Memory B cell (primary cell): ENCODE measurements at places on chromosomes 2 and 18.

- no peak for DNase-seq
These were observed 50.3 kb downstream of the RABL2A start for GRCh38 chr2:113677330-113677729.

DNA sequence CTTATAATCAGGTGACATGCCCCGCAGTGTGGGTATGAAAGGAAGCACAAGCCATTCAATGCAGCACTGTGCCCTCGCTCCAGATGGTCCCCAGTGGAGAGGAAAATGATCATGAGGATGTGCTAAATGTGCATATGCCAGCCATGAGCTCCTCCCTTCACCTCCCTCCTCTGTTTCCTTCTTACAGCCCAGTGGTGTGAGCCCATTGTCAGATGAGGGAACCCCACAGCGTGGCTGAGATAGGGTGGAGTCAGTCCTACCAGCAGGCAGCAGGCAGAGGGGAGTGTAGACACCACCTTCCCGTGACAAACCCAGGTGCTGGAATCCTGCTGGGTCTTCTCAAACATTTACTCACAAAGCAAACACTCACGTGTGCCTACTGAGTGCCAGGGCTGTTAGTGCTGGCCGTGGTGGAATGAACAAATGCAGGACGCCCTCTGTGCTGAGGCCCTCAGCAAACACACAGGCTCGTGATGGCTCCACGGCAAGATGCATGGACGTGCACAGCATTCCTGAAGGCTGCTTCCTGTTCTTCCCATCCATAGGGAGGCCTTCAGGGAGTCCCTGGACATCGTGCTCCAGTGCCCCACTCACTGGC, 181.7 kb upstream of the TPO start:
- DNase-seq = no peak

GRCh38 chr18:24466771-24467170, 6.3 kb downstream of the HRH4 start:
- no peak for DNase-seq

DNA sequence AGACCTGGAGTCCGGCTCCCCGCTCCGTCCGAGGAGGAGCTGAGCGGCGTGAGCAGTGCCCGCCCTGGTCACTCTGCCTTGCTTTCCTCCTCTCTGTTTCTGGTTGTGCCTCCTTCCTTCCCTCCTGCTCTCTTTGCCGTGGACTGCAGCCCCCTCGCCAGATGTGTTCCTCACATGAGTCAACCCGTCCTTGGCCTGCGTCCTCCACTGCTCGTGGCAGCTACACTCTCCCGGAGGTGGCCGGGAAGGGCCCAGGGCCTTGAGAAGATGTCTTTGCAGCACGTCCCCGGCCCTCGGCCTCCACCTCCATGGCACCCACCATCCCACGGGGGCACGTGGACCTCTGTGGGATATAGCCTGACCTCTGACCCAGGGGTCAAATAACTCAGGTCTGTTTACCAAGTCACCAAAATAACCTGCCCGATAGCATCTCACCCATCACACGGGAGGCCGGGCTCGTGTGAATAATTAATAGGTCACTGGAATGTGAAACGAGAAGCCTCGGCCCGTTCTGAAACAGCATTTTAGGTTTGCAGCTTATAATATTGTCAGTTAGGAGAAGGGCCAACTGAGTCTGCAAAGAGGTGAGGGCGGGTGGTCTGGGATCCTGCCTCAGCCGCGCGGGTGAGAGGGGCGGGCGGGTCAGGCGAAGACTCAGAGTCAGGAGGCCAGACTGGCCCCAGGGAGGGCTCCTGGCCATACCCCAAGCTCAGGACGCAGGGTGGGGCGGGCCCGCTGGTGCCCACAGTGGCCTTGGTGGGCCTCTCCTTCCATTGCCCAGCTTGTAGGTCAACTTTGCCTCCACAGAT, 42.6 kb downstream of the NFATC1 start:
- no peak for DNase-seq

GRCh38 chr2:217938036-217938435, 64.8 kb downstream of the TNS1 start:
- DNase-seq = no peak

DNA sequence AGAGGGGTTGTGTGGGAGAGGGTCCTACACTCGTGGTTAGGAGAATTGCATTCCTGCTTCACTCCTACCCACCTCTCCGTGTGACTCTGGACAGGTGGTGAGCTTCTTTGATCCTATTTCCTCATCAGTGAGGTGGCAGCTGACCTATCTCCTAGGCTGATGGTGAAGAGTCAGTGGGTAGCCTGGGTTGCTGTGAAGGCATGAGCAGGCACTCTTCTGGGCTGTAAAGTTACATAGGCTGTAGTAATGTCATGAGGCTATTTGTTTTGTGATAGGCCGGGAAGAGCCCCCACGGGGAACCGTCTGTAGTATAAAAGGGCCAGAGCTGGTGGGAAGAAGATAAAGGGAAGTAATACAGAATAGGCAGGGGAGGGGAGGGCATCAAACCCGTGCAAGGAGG, 83.8 kb downstream of the TMEM247 start:
- no peak for DNase-seq

DNA sequence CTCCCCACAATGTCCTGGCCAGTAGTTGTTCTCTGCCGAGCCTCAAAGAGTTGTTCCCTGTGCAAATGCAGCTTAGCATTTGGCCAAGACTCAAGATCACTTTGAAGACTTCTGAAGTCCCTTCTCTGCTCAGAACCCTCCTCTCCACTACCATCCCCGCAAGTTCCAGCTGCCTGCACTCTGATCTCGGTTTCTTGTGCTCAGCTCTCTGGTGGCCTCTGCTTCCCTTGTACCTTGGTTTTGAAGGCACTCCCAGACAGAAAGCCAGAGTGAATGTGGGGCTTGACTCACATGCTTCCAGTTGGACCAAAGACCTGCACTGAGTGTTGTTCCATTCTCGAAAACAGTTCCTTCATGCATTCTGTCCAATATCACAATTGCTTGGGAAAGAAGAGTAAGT, 28.6 kb downstream of the CRACDL start:
- DNase-seq = no peak

DNA sequence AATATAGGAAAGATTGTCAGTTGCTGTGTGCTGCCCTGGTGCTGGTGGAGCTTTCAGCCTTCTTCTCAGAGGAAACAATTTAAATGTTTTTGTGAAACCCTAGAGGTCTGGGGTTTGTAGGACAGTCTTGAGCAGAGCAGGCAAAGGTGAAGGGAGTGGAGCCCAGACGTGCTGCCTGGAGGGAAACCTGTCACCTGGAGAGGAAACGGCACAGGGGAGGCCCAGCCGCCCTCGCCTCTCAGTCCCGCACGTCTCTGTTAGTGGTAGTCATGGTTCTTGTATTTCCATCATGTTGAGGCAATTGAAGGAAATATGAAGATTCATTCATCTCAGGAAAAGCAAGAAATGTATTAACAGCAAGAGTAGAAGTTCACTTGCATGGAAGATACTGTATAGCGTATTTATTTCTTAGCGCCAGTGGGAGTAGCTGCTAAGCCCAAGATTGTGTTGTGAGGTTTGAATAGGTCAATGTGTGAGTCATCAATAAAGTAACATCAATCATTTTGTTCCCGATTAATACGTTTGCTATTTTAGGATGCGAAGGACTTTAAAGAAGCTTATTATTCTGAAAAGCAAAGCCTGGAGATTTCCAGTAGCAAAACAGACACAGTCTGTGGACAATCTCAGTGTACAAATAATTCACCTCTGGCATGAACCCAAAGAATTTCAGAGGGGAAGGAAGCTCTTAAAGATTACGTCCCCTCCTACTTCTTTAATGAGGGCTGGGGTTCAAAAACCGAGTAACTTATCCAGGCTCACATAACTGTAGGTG, 70.4 kb downstream of the LRRFIP1 start:
- DNase-seq = no peak

DNA sequence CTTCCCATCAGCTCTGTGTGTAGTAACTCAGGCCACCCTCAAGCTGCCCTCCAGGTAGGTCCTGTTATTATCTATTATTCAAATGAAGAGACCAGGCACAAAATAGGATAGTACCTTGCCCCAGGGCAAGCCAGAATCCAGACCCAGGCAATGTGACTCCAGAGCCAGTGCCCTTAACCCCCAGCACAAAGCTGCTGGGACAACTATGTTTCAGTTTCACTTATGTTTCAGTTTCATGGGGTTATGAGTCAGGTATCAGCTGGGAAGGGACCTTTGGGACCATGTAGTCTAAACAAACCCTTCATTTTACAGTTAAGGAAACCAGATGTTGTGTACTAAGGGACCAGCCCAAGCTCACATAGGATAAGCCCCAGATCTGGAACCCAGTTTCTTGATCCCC, 10.0 kb downstream of the HK2 start:
- DNase-seq = no peak

- DNase-seq = no peak
These were observed 75.4 kb upstream of the ST6GAL2 start for GRCh38 chr2:106961328-106961727.

GRCh38 chr2:241857041-241857541, 1.6 kb downstream of the PDCD1 start:
- DNase-seq = no peak

DNA sequence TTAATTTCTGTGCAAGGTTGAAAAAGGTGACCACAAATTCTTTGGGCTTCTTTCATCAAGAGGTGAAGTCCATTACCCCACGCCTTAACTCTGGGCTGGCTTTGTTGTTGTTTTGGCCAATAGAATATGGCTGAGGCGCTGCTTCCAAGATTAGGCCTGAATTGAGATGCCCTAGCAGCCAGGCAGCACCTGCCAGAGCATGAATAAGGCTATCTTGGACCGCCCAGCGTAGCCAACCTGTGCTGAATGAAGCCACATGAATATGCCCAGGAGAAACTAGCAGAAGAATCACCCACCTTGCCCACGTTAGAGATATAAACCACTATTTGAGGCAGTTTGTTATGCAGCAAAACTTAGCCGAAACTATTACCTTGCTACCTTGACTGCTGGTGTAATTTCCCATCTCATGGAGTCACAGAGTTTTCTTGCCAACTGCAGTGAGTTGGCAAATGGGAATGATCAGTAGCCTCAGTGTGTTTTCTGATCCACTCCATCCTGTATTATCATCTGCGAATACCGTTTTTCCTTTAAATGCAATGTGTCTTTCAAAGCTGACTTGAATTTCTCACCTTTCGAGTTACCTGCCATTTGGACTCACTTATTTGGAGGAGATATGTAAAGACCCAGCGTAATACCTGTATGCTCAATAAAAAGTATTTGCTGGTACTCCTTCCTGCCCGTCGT, 679 bp downstream of the TSGA10 start:
- no peak for DNase-seq

DNA sequence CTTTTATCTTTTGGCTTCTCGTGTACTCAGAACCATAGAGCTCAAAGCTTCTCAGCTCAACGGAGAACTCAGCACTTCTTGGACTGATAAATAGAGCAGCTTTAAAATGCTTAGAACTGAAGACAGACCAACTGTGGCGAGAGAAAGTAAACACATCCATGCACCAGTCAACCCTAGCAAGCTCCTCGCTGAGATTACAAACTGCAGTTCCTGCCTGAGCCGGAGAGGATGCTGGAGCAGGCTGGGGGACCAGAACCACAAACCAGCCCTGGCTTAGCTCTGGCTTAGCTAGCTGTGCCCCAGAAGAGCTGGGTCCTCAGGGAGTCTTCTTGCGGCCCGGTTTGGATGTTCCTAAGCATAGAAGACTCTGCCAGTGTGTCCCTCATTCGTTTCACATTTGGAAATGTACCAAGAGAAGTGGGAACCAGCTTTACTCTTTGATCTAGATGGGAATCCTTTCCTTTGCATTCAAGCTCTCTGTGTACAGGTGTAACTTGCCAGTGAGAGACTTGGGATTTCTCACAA, 5.6 kb downstream of the PAX8 start:
- DNase-seq = peak; percentile 23

- no peak for DNase-seq
These were observed 70.7 kb downstream of the MYOM1 start for GRCh38 chr18:3148930-3149535.

DNA sequence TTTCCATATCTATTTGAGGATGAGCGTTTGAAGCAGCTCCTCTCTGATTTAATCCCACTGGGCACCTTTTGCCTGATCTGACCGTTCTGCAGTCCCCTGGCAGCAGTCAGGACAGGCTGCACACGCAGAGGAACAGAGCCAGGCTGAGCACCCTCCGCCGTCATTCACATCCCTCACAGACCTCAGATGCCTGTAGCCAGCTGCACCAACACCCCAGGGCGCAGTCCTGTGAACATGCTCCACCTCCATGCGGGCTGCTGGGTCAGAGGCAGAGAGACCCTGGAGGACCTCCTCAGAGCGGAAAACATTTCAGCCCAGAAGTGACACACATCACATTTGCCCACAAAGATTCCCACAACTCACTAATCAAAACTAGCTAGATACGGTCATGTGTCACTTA, 146.1 kb downstream of the SEPTIN10 start:
- DNase-seq = no peak

DNA sequence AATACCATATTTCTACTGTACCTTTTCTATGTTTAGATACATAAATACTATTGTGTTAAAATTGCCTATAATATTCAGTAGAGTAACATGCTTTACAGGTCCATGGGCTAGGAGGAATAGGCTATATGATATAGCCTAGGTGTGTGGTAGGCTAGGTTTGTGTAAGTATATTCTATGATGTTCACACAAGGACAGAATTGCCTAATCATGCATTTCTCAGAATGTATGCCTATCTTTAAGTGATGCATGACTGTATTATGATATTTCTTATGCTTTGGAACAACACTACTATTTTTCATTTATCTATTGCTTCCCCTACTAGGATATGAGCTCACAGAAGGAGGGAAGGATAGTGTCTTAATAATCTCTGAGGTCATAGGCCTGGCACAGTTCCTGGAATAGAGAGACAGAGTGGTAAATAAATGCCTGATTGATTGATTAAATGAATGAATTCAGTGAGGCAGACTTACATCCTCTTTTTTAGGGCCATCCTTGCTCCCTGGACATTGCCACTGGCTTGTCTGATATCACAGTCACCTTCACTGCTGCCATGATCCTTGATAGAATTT, 121.0 kb downstream of the MYO3B start:
- no peak for DNase-seq

- DNase-seq = no peak
These were observed 151.7 kb downstream of the GBX2 start for GRCh38 chr2:236016496-236016895.

GRCh38 chr2:148876595-148877402, 1.8 kb downstream of the KIF5C start:
- no peak for DNase-seq

DNA sequence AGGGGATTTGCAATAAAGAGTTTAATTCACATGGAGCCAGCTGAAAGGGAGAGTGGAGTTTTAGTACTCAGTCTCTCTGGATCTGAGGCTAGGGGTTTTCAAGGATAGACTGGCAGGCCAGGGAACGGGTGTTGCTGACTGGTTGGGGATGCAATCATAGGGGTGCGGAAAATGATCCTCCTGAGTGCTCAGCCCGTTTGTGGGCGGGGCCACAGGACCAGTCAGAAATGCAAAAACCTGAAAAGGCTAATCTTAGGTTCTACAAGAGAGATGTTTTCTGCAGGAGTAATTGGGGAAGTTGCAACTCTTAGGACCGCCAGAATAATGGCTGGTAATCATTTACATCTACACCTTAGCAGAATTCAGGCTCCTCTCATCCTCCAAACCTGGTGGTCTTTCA, 2.5 kb downstream of the NFU1 start:
- no peak for DNase-seq

GRCh38 chr2:83160571-83160970, 1298.5 kb downstream of the SUCLG1 start:
- no peak for DNase-seq

GRCh38 chr18:77161961-77162360, 29.4 kb upstream of the MBP start:
- no peak for DNase-seq
